ENCODE measurements at places on chromosomes 6 and 20.
A peak's percentile ranks its signal among the peaks of the same experiment; 100 is the strongest.

- no peak for DNase-seq
These were observed 303.6 kb downstream of the TRDN start for GRCh38 chr6:123333000-123333756.

DNA sequence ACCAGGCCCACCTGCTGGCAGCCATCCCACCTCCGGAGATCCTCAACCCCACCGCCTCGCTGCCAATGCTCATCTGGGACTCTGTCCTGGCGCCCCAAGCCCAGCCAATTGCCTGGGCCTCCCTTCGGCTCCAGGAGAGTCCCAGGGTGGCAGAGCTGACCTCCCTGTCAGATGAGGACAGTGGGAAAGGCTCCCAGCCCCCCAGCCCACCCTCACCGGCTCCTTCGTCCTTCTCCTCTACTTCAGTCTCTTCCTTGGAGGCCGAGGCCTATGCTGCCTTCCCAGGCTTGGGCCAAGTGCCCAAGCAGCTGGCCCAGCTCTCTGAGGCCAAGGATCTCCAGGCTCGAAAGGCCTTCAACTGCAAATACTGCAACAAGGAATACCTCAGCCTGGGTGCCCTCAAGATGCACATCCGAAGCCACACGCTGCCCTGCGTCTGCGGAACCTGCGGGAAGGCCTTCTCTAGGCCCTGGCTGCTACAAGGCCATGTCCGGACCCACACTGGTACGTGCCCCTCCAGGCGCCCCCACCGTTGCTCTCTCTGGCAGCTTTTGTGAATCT lies 1.1 kb downstream of the SNAI1 start:
- no peak for DNase-seq

GRCh38 chr6:33905071-33905609 lies 101.3 kb upstream of the MLN start:
- DNase-seq, result peak; percentile 53

DNA sequence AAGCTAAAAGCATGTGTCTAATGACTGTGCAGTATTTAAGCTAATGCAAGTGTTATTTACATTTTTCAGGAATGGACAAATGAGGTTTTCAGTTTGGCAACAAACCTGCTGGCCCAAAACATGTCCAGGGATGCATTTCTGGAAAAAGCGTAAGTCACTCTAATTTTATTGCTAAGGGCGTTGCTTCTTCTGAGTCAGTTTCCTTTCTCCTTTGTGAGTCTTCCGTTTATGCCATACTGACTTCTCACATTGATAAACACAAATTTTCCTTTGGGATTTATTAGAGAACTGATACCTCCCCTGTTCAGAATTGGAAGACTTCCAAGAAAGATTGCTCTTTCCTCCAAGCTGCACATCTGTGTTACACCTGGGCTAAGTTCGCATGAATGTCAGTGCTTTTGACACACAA lies 422.9 kb upstream of the PLCB4 start:
- no peak for DNase-seq

DNA sequence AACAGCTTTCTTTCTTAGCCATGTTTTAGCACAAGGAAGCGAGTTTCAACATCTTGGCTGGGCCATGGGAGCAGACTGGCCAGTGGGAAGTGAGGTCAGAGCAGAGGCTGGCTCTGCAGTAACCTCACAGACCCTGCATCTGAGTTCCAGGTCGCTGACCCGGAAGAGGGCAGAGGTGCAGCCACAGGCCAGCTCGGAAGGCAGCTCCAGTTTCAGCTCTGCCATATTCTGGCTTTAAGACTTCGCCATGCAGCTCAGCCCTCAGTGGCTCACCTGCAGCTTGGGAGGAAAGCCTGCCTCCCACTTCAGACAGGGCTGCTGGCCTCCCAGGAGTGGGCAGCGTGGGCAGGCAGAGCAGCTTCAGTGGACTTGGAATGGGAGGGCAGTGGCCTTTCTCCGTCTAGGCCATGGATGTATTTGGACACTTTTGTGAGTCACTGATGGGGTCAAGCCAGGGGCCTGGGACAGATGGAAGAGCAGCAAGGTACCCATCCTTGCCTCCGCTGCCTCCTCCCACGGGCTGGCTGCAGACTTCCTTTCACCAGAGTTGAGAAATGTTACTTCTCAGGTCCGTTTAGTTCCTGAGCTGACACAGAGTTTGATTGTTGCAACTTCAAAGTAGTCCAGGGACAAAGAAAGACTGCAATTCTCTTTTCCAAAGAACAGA lies 18.5 kb downstream of the CST8 start:
- no peak for DNase-seq

DNA sequence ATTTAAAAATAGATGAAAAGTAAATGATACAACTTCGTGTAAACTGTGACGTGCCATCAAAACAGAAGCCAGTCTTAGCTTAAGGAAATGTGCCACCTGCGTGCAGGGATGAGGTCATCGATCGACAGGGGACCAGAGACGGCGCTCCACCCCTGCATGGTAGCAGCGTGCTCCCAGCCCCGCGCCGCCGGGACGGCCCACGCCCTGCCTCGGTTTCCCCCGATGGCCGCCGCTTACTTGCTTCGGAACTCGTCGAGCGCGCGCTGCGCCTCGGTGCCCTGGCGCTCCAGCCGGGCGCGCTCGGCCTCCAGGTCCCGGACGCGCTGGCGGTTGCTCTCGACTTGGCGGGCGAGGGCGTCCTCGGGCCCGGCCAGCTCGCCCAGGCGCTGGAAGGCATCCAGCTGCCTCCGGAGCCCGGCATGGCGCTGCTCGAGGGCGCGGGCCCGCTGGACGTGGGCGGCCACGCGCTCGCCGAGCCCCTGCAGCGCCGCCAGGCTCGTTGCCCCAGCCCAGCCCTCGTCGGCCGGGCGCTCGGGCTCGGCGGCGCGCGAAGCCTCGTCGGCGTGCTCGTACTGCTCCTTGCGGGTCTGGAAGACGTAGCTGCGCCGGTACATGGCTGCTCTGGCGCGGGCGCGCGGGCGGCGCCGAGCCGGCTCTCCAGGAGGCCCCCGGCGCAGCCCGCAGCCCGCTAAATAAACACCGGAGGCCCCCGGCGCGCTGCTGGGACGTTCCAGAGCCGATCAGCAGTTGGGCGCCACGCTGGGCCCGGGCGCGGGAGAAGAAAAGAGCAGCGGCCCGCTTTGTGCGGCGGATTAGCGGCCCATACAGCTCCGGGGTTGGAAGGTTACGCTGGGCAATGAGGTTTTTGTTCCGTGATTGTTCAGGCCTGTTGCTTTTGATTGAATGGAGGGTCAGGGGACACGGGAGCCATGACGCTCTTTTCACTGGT lies at the start of gene BFSP1:
TSS of gene BFSP1 (minus strand) at position 664 of the 949 bp plus-strand sequence. CDS start at position 614, 50 bp downstream.
- DNase-seq, result peak; percentile 62

DNA sequence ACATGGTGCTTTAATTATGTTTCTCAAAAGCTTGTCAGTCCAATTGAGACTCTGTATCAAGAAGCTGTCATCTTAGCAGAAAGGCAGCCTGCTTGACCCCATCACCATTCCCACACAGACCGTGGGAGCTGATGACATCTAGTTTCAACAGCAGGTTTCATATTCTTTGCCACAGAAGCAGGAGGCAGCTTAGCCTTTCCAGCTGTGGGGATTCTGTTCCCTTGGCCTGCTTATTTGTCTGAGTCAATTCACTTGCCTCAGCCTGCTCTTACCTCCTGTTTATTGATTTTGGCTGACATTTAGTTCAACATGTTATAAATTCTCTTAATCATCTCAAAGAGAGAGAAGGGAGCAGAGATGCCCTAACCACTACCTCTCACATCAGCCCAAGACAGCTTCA lies 527.7 kb downstream of the ADGRB3 start:
- no peak for DNase-seq

GRCh38 chr6:155352811-155353210 lies 38.5 kb upstream of the TFB1M start:
- DNase-seq, result no peak

GRCh38 chr20:48295445-48295903 lies 510.2 kb upstream of the SULF2 start:
- DNase-seq, result peak; percentile 58

DNA sequence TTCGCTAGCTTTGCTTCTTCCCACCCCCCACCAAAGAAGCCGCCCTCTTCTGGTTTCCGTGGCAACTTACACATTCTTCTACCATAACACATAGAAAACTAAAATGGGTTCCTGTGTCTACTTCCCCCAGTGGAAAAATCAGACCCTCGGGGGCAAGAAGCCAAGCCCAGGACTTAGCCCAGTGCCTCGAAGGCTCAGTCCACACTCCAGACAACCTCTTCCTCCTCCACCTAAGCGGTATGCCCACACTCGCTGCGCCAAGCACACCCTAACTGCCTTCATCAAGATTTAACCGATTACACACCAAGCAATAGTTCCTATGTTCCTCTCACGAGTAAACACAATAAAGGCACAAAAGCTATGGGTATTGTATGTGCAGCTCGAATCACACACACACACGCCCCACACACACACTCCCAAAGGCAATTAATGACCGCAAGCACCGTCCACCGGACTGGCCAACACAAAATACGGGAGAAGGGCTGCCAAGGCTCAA lies 537 bp downstream of the PPIL4 start:
- peak; percentile 51 for DNase-seq

- DNase-seq, result no peak
These were observed 17.3 kb upstream of the ZNF334 start for GRCh38 chr20:46530640-46531039.
